ENCODE measurements at places on chromosomes 7 and 10.

- no peak for ATAC-seq
Measured at GRCh38 chr10:17247210-17247609, 19.2 kb downstream of the VIM start.

- no peak for ATAC-seq
Measured at GRCh38 chr7:115153769-115154477, 232.0 kb downstream of the MDFIC start.

DNA sequence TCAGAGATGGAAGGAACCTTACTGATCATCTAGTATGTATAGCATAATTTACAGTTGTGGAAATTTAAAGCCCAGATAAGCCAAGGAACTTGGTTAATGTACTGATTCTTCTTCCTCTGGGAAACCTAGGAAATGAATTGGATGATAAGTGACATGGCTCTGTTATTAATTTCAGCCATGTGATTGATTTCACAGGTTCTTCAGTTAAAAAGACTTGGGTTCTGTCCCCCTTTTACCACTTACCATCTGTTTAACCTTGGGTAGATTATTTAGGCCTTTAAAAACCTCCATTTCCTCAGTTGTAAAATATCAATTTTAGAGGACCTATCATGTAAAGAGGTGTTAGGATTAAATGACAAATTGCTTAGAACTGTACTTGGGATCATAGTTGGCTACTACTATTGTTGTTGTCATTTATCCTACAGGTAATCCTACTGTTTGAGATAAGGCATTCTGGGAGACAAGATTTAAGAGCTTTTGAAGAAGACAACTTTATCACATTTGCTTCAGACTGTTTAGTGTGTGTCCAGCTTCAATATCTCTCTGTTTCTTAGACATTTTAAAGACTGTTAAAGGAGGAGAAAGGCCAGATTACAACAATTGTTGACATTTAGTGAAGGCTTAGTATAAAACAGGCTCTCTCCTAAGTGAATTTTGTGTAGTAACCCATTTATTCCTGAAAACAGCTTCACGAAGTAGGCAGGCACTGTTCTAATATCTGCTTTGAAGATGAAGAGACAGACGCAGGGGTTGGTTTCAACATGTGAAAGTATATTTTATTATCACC is 997.1 kb upstream of the C7orf33 start:
- no peak for ATAC-seq

- ATAC-seq: peak; percentile 96
Measured at GRCh38 chr10:93458821-93459257, 23.3 kb downstream of the MYOF start.

- no peak for ATAC-seq
Measured at GRCh38 chr7:30771880-30772425, 736 bp downstream of the MINDY4 start.

DNA sequence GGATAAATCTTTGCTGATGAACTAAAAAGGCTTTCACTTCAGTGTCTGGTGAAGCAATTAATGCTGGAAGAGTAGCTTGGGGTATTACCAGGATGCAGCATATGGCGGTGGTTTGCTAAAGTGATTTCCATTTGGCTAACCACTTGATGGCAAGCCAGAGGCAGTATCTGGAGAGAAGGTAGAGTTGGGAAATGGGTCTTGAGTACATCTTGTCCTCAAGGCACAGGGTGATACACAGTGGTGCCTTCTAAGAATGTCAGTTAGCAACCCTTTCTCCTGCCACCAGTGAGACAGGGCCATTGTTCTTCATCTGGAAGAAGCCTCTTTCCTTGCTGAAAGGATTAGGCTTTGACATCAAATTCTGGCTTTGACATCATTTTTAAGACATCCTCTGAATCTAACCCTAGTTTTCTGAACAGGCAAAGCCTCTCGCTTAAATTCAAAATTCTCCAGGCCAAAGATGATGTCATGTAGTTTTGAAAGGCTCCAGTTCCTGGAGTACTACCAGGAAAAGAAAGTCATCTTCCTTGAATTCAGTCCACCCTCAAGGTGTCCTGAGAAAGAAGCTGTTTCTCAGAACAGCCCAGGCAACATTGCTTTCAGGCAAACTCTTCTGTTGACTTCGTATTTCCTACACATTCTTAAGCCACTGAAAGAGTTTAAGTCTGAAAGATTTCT is 162.4 kb downstream of the ARID5B start:
- peak; percentile 94 for ATAC-seq

DNA sequence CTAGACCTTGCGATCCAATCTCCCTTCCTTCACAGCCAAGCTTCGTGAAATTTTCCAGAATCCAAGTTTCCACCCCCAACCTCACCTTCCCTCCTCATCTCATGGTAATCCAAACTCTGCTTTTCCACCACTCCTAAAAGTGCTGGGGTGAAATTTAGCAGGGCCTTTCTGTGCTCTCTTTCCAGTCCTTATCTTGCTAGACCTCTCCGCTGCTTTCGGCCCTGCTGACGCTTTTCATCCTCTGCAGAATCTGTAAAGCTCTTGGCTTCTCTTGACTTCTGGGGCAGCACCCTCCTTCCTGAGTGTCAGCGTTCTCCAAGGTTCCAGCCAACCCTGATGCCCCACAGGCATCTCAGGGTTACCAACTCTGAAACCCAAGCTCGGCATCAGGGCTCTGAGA is 7.7 kb downstream of the PLAC9 start:
- ATAC-seq: no peak

GRCh38 chr10:66162560-66163143 is 763.2 kb upstream of the LRRTM3 start:
- ATAC-seq: no peak

- peak; percentile 93 for ATAC-seq
Measured at GRCh38 chr10:21315645-21316220, 209.7 kb downstream of the SKIDA1 start.

- no peak for ATAC-seq
Measured at GRCh38 chr10:31683682-31684081, 244.9 kb downstream of the ARHGAP12 start.

DNA sequence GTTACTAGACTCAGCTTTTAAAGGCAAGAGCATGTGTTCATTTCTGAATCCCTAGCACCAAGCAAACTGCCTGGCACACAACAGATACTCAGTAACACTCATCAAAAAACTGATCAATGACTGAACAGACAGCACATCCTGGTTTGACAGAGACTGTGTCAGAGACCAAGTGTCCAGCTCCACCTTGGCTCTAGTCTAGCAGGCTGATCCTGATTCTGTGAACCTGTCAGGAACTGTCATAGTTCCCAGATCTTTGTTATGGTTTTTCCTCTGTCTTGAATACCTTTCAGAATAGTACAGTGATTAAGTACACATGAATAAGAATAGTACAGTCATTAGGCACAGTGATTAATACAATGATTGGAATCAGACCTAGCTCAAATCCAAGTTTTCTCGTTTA is 53.0 kb downstream of the TPK1 start:
- ATAC-seq: no peak

DNA sequence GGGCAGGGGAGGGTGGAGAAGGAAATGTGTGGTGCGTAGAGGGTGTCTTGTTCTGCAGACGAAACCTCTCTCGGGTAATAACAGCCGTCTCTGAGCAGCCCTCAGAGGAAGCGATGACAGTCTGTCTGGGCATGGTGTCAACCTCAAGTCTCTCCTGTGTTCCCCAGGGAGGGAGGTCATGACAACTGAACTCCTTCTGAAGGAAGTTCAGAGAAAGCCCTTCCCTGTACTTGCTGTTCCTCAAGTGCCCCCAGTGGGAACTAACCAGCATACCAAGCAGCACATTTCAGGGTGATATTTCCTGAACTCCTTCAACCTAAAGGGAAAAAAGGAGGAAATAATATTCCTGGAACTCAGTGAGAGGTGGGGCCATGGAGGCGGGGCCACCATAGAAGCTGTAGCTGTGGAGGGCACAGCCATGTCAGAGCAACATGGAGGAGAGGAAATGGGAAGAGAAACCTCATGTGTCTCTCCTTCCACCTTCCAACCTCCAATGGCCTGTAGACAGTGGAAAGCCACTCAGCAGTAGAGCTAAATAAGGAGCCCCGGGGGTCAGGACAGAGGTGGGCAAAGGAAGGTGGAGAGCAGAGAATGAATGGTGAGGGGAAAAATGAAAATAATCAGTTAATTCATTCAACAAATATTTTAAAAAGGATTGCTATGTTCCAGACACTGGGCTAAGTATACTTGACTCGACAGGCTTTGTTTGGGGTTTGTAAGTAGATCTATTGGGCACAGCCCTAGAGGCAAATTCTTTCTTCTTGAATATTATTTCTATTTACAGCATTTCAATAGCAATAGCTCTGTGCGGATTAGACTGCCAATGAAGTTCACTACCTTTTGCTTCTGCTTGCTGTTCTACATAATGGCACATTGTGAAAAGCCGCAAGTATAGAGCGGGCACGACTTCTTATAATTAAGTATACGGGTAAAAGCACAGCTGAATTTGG is 61.0 kb upstream of the AOAH start:
- peak; percentile 84 for ATAC-seq

GRCh38 chr10:3411044-3411443 is 238.5 kb upstream of the PITRM1 start:
- no peak for ATAC-seq

- peak; percentile 9 for ATAC-seq
Measured at GRCh38 chr7:8217200-8218068, 44.5 kb downstream of the ICA1 start.

- ATAC-seq: no peak
Measured at GRCh38 chr7:701086-701671, 25.3 kb upstream of the DNAAF5 start.

- ATAC-seq: no peak
Measured at GRCh38 chr10:122647383-122647968, 52.2 kb downstream of the C10orf120 start.

- no peak for ATAC-seq
Measured at GRCh38 chr7:13904689-13905088, 84.8 kb downstream of the ETV1 start.

GRCh38 chr10:81179805-81180452 is 642.2 kb downstream of the SH2D4B start:
- ATAC-seq: no peak

DNA sequence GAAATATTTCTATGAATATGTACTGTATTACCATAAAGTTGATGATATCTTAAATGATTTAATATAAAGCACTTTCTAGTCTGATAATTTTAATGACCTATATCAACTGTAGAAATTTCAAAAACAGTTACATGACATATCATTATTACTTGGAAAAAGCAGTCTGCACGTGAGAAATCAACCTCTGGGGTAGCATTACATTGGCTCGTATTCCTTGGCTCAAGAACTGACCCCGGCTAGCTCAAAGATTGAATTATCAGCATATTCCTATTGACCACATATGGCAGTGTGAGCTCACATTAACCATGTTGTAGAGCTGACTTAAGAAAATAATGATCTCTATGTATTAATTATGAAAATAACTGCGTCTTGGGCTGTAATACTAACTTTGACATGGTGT is 139.3 kb downstream of the PTN start:
- no peak for ATAC-seq
